ENCODE measurements at places on chromosomes 1 and 21. TPM values are rescaled to one million over a fixed set of nuclear protein-coding genes. Genes with fewer than 3 reads are reported as not detected.

DNA sequence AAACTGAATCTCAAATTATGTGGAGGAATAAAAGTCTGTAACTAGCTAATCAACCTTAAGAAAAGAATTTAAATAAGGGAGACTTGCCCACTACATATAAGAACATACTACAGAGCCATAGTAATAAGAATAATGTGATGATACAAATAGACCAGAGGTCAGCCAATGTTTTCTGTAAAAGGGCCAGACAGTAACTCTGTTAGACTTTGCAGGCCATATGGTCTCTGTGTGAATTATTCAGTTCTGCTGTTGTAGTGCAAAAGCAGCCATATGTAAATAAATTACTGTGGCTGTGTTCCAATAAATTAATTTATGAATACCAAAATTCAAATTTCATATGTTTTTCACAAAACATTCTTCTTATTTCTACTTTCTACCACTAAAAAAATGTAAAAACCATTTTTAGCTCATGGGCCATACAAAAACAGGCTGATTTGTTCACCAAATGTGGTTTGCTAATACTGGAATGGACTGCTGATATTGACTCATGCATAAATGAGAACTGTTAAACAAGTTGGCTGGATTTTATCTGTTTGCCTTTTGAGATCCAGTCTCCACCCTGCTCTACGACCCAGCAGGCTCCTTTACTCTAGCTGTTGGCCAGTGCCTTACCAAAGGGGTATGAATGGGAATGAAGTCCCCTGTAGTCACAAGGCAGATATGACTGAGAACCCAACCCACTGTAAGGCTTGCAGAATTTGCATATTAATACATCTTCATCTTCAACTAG, 98.2 kb upstream of the ZNHIT6 start:
- DNase-seq = no peak

- no peak for DNase-seq
Observed at GRCh38 chr1:166489670-166490436, 323.1 kb upstream of the FAM78B start.

The CACNA1S gene
- not detected for total RNA-seq

The HSD3B2 gene
- total RNA-seq = not detected
